ENCODE measurements at places on chromosomes 7 and 10.

GRCh38 chr10:75717126-75717916 lies 285.9 kb downstream of the LRMDA start:
- DNase-seq: peak; percentile 13

DNA sequence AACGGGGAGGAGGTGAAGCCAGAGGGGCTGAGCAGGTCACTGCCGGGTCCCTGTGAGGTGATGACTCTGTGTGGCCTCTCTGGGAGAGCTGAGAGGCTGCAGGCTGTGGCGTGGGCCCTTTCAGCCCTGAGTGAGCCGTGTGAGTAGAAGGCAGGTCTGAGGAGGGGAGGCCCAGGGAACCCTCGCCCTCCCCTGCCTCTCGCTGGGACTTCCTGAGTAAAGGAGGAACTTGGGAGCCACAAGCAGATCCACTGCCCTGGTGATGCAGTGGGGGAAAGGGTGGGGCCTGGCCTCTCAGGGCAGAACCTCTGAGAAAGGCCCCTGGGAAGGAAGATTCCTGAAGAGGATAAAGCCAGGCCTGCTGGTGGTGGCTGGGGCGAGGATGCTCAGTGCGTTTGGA lies 22.8 kb downstream of the EEPD1 start:
- no peak for DNase-seq

GRCh38 chr7:125195156-125195555 lies 265.5 kb upstream of the POT1 start:
- DNase-seq: no peak

GRCh38 chr10:97547962-97548361 lies 24.6 kb upstream of the ANKRD2 start:
- DNase-seq: no peak

DNA sequence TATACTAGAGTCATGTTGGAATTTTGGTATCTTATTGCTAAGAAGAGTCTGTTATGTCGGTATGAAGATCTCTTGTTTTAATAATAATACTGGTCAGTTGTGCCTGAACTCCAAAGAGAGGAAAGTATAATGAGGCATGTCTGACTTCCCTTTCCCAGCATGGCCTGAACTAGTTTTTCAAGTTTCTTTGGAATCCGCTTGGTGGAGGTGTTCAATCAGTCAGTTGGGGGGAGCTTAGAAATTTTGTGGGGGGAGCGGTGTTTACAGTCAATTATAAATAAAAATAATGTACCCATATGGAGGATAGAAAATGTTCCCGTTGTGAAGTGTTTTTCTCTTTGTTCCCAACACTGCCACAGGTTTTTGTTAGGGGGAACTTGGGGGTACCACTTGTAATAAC lies 1.5 kb upstream of the TRDMT1 start:
- no peak for DNase-seq

DNA sequence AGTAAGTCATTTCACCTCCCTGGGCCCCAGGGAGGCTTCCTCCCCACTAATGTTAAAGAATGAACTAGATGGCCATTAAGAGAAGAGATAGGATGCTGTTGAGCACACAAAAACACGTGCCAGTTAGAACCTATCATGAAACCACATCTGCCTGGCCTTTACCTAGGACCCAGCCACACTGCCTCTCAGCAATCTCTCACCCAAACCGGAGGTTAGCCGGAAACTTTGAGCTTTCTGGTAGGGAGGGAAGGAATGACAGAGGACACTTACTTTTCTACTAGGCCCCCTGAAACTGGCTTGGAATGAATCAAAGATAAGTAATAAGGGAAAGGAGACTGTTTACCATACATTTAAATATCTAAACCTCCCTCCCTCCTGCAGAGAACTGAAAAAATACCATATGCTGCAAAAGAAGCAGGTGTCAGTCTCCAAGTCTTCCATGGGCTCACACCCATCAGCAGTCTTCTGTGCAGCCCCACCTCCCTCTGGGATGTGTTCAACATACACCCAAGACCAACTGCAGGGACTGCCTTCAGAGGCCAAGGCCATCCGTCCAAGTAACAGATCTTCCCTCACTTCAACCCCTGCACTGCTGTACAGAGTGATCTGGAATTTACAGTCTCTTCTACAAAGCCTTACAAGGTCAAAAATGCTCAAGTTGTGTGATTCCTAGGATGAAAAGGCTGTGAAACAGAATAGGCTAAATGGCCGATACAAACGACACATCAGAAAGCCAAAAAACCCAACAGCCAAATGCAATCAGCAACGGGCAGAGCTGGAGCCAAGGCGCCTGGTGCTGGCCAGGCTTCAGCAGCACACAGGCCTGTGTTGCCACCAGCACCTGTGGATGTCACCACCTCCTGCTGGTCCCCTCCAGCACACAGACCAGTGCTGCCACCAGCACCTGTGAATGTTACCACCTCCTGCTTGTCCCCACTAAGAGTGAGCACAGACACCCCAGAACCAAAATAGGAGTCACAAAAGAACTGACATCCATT lies 42.4 kb downstream of the SORBS1 start:
- DNase-seq: no peak

DNA sequence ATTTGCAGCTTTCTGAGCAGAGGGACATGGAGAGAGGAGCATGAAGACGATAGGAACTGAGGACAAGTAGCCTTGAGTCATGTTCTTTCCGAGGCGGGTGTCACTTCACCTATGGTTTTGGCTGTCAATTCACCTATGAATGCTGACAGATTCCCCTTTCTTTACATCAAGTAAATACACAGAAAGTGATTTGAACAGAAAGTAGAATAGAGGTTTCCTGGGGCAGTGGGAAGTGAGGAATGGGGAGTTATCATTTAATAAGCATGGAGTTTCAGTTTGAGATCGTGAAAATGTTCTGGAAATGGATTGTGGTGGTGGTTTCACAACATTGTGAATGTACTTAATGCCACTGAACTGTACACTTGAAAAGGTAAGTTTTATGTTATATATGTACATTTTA lies 138.4 kb upstream of the MDFIC start:
- no peak for DNase-seq

- no peak for DNase-seq
Observed at GRCh38 chr7:7439564-7439963, 96.1 kb downstream of the COL28A1 start.

DNA sequence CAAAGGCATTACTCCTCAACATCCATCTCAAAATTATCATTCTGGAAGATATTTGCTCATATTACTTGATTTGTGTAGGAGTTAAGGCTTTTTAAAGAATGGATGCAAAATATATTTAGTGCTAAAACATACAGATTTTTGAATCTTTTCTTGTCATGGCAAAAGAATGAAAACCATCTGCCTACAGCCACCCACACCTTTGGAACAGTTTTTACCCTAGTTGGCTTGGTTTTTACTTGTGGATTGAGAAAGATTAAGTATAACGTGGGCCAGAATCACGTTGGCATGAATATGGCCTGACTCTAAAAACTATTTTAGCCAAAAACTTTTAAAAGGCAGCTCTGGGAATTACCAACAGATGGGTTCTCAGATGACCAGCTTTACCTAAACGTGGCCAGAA lies 128.2 kb downstream of the SPAG6 start:
- DNase-seq: peak; percentile 13

DNA sequence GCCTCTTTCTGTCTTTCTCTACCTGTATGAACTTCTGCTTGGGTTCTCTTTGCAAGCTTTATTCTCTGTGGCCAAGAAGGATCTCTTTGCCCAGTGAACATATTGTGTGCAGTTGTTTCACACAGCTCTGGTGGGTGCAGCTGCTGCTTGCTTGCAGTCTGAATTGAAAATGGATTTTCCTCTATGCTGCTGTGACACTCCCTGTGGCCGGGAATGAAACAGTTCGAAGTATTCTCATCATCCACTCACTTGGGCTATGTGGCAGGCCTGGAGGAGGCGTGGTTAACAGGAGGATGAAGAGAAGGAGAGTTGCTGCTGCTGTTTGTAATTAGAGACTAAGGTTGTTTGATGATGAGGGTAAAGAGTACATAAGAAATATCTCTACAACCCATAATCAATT lies 28.4 kb upstream of the ITGA8 start:
- DNase-seq: no peak

DNA sequence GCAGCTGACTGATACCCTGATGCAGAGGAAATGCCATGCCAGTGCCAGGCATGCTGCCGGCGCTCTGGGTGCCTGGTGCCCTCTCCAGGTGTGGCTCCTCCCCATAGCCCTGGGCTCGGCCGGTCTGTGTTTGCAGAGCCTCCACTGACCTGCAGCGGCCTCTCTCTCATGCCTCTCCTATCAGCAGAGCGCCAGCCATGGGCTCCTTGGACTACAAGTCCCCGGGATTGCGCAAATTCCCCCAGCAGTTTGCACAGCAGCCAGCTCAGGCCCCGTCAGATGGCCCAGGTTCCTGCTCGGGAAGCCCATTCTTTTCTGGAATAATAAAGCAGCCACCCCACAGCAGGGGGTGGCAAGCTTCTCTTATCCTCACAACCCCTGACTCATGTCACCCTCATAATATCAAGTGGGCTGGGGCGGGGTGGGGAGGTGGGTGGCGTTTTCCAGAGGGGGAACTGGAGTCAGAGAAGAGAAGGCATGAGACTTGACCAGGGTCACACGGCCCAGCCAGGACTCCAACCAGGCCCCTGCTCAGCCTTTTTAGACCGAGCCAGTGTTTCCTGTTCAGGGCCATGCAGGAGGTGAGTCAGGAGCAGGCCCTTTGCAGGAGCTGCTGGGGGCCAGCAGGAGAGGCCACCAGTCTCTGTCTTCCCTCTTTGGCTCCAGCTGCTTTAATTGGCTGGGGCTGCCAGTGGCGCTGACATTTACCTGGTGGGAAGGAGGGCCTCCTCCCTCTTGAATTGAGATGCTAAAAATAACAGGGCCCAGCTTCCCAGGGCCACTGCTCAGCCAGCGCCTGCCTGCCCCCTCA lies 58.6 kb downstream of the ZMIZ1 start:
- DNase-seq: peak; percentile 76

- DNase-seq: no peak
Observed at GRCh38 chr7:39016609-39017008, 38.9 kb downstream of the POU6F2 start.

DNA sequence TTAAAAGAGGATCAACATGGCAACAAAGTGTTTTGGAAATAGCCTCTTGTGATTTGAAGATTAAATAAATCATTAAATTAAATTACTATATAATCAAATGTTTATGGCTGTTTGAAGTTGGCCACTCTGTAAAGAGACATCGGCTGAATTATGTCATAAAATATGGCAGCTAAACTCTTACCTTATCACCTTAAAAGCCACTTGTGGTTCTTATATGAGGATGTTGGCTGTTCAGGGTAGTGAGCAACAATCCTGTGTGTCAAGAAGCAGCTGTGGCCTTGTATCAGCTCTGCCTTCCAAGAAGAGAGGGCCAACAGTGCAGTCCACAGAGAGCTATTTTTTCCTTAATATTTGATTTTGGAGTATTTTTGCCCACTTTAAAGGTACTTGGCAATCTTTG lies 113.4 kb upstream of the CDK6 start:
- no peak for DNase-seq

- DNase-seq: no peak
Observed at GRCh38 chr7:607938-608337, 88.3 kb upstream of the PDGFA start.

DNA sequence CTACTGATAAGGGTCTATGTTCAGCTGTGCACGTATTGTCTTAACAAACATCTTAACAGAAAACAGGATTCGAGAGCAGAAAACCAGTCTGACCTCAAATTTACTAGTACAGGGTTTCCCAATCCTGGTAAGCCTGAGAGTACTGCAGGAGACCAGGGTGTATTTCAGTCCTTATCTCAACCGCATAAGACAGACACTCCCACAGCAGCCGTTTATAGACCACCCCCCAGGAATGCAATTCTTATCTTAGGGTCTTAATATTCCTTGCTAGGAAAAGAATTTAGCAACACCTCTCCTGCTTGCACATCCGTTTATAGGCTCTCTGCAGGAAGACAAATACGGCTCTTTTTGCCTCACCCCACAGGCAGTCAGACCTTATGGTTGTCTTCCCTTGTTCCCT lies 277.3 kb downstream of the SDK1 start:
- DNase-seq: no peak

DNA sequence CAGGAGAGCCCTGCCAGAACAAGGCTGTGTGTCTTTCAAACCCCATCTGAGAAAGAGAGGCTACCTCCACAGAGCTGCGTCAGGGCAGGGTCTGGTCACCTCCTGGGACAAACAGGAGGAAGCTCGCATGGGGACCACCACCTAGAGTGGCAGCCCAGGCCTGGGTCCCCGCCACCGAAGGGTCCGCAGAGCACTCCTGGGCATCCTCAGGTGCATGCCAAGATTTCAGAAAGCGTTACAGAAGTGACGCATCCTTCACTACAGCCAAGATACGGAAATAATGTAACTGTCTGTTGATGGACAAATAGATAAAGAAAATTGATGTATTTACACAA lies 42.6 kb downstream of the GSDME start:
- DNase-seq: no peak

DNA sequence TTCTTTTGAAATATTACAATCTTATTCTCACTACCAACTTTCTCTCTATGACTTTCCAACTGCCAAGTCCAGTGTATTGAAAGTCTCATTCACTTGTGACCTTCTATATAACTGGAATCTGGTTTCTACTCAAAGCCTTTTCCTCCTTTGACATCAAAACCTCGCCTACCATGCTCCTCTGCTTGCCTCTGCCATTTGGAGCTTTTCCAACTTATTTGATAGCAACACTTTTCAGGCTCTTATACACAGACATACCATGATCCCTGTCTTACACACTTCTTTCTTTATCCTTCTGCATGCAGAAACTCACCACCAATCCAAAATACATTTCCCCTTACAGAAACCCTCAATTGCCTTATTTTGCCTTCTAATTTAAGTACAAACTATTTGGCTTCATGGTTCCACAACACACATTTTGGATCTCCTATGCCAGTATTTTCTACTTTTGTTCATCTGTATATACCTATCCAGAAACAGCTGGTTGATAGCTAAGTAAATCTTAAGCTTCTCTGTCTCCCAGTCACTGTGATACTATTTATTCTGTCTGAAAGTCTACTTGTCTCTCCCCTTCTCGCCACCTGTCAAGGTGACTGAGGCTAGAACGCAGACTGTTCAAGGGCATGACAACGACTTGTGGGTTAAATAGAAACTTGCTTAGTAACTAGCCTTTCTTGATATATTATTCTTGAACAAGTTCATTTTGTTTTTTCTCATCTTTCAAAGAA lies 22.4 kb downstream of the GNG11 start:
- no peak for DNase-seq

DNA sequence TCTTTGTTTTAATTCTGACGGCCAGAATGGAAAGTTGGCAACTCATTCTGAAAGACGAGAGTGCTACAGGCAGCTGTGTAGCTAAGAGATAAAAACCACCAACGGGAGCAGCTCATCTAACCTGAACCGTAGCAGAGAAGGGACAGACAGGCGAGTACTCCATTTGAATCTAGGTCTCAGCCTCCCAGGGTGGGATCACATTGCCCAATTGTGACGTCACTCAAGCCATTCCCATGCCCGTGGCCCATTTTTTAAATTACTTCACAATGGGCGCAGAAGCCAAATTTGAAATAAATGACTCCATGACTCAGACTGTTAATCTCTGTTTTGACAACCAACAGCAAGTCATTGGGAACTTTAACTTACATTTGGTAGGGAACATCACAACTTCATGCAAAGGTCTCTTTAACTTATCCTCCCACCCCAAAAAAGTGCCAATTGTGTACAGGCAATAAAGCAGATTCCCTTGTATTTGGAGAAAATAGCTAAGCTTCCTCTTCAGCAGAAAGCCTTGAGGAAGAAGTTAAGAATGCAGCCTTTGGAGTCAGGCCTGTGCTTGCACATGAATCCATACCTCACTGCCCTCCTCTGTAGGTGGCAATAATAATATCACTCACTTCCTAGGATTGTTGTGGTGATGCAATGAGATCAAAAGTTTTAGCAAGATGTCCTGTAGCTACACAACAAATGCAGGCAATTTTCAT lies 93.2 kb upstream of the KIF5B start:
- peak; percentile 97 for DNase-seq

- no peak for DNase-seq
Observed at GRCh38 chr7:47407136-47407535, 174.8 kb downstream of the TNS3 start.

- no peak for DNase-seq
Observed at GRCh38 chr10:15385552-15386455, 14.7 kb upstream of the FAM171A1 start.
